ENCODE measurements at places on chromosomes 6 and 20.

DNA sequence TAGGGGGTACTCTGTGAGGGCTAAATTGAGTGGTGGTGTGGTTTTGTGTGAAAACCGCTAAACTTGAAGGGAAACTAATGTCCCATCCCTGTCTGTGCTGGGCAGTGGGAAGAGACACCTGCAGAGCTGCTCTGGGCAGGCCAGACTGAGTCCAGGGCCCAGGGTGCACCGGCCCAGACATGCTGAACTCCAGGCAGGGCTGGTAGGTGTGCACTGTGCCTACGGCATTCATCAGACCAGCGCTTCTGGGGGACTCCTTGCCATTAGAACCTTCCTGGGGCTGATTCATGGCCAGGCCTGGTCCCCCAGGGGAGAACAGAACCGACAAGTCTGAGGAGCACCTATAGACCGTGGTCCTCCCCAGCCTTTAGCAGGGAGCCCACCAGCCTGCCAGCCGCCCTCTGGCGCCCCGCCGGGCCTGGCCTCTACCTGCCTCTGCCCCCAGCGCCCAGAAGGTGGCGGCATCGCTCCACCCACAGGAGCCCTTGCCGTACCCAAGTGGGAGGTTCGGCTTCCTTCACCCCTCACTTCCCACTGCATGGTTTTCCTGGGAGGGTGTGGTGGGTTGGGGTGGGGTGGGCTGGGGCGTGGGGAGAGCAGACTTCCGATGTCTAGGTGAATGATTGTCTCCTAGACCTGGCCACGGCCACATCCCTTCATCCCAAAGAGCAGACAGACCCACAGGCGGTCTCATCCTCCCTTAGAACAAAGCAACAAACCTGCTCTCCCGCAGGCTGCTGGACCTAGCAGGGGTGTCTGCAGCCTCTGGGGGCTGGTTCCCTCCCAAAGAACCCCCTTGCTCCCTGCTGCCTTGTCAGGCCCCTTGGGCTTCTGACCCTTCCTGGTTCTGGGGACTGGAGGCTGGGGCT is 15.5 kb downstream of the CCDC167 start:
- DNase-seq = no peak

- no peak for DNase-seq
These were observed 659 bp upstream of the GUCA1B start for GRCh38 chr6:42195415-42195814.

GRCh38 chr6:2958331-2958711 is 13.0 kb downstream of the SERPINB6 start:
- DNase-seq = no peak

GRCh38 chr6:127118298-127119101 is at the start of gene RSPO3:
Gene RSPO3, plus strand, starts transcription at chr6:127118671. Its CDS starts 522 bp downstream, at chr6:127119193.
- no peak for DNase-seq

- DNase-seq = no peak
These were observed 109.9 kb downstream of the LIN28B start for GRCh38 chr6:105066836-105067235.

DNA sequence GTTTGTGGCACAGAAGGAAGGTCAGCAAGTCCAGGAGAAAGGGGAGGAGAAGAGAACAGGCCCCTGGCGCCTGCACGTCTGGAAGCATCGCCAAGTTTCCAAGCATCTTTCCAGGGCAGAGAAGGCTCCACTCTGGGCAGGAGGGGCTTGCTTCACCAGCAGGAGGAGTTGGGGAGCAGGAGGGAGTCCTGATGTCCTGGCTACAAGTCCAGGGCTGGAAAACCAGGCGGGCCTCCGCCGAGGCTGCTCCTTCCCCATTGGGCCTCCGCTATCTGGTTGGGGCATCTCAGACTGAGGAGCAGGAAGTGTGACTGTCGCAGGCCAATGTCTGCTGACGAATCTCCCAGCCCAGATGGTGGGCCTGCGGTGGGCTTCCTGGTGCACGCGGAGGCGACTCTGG is 421.9 kb downstream of the PREX1 start:
- DNase-seq = no peak

- no peak for DNase-seq
These were observed 63.1 kb downstream of the RNF217 start for GRCh38 chr6:125025164-125025854.

DNA sequence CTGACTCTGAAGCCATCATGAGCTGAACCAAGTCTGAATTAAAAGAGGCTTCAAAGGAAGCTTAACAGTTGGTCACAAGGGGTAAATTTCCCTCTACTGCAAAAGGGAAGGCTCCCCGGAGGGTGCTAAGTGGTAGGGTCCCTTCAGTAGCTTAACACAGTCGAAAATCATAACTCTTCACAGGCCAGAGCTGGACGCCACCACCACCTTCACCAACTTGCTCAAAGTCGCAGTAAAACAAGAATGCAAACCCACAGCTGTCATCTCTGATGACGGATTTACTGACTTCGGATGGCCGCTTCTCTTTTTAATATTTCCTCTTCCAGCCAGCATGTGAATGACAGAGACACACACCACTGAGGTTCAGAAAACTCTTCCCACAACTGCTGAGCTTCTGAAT is 144.7 kb upstream of the FBXL4 start:
- DNase-seq = no peak

GRCh38 chr20:1010659-1011058 is 8.5 kb upstream of the RSPO4 start:
- no peak for DNase-seq

DNA sequence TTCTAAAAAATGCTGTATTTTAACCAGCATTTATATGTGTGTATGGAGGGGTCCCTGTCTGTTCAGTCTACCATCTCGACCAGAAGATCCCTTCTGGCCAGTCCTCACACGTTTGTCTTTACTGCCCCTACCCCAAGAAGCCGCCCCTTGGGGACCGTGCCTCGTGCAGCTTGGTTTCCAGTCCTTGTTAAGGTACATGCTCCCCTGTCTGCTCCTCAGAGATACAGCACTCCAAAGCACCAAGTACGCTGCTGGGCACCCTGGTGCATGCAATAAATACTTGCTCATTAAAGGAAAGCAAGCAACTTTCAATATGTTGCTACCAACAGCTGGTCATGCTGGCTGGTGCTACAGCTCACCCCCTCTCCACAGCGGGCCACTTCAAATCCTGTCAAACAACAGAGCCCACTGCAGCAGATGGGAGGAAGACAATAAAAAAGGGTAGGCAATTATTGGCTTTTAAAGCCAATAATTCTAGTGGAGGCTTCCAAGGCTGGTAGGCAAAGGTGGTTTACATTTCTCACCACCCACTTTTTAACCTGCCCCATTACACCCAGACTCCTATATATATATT is 61.6 kb downstream of the PSMG4 start:
- DNase-seq = no peak

GRCh38 chr6:163888030-163888819 is 473.7 kb downstream of the QKI start:
- no peak for DNase-seq
